ENCODE measurements at places on chromosomes 12 and 14.

DNA sequence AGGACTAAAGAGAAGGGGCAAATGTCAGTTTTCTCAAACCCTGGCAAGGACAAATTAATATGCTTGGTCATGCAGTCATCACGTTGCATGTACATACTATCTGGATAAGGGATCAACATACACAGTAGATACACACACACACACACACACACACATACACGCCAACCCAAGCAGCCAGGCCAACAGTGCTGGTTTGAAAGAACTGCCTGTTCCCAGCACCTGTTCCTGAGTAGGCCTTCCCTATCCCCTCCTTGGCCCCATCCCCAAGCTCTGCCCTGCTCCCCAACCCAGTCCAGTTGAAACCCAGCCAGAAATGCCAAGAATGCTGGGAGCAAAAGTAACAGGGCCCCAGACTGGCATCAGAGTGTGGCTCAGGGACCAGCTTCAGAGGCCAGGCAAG is 4.4 kb downstream of the ITGA7 start:
- DNase-seq = no peak

DNA sequence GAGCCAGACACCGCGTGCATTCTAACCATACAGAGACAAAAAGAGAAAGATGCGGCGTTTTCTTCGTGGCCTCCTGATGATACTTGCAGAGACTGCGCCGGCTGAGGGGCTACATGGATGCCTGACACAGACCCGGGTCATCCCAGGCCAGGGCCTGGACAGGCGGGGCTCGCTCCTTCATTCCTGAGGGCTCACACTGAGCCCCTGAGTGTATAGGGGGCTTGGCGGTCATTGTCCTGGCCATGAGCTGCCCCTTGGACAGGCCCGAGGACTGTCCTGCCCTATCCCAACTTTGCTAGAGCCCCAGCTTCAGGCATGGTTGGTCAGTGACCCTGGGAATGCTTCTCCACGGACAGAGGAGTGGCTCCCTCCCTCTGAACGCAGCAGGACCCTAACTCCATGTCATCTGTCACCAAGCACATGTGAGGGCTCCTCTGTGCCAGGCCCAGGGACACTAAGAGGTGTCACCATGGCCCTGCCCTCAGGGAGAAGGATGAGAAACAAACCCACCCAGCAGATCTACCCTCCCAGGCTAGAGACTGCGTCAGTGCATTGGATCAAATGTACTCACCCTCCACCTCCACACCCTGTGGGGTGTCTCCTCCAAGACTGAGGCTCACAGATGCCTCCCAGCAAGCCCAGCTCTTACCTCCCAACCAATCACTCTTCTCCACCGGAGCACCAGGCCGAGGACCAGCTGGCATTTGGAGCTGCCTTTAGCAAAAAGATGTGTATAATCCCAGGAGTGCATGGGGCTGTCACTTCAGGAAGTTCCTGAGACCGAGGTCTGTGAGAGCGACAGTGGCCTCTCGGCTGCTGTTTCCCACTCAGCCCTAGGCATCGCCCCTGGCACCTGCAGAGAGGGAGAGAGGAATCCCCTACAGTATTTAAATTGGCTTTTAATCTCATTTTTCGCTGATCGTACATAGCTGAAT is 102.7 kb downstream of the DICER1 start:
- no peak for DNase-seq

GRCh38 chr14:96138241-96138640 is 66.4 kb upstream of the BDKRB2 start:
- no peak for DNase-seq

DNA sequence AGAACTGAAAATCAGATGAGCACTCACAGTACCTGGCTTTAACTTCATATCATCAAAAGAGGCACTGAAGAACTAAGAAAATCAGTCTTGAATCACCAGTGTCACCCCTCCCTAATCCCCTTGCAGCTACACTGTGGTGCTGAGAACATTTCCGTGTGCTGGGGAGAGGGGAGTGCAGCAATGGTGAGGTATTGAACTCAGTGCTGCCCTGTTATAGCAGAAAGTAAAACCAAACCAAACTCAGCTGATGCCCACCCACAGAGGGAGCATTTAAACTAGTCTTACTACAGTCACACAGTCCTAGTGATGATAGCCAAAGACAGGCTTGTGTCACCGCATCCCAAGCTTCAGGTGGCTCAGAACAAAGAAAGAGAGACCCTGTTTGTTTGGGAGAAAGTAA is 122.1 kb downstream of the CPNE8 start:
- no peak for DNase-seq

DNA sequence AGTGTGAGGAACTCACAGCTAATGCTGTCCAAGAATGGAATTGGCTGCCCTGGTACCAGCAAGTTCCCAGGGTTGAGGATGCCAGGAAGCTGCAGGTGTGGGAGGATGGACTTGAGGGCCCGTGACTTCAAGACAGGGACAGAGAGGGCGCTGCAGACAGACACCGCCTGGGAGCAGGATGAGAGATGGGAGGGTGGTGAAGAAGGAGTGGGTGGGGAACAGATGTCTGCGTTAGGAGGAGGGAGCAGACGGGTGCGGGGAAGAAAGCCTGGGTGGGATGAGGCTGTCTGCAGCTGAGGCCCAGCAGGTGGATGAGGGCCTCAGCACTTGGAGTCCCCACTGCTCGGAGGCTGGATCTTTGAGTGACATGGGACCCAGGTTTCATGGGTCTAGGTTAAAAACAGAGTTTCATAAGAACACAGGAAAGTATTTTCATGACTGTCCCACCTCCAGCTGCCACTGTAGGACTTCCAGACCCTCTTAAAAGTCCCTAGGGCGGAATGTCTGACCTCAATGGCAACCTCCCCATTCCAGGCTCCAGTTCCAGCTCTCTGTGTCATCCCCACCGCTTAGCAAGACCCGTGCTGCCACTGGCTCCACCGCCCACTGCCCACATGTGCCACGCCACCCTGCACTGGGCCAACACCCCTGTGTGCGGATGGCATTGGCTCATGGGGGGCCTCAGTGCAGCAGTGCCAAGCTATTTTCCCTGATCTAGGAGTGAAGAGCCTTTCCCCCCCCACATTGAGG is 70.3 kb upstream of the SCN8A start:
- no peak for DNase-seq

GRCh38 chr14:102985665-102986064 is 63.2 kb downstream of the AMN start:
- no peak for DNase-seq

- DNase-seq = peak; percentile 41
Measured at GRCh38 chr12:93502802-93503623, 35.7 kb downstream of the MRPL42 start.

GRCh38 chr12:18332173-18332572 is 70.9 kb downstream of the PIK3C2G start:
- DNase-seq = peak; percentile 13

All from NCI-H460 (cell line).